ENCODE measurements at places on chromosomes 7 and 10.

GRCh38 chr10:126208726-126209302 lies 179.5 kb downstream of the ADAM12 start:
- DNase-seq, result no peak

- no peak for DNase-seq
Observed at GRCh38 chr7:124261710-124262109, 228.8 kb upstream of the TMEM229A start.

GRCh38 chr10:72782649-72783330 lies 90.8 kb downstream of the MCU start:
- DNase-seq, result no peak

GRCh38 chr7:155603858-155604503 lies 40.5 kb upstream of the RBM33 start:
- DNase-seq, result no peak

DNA sequence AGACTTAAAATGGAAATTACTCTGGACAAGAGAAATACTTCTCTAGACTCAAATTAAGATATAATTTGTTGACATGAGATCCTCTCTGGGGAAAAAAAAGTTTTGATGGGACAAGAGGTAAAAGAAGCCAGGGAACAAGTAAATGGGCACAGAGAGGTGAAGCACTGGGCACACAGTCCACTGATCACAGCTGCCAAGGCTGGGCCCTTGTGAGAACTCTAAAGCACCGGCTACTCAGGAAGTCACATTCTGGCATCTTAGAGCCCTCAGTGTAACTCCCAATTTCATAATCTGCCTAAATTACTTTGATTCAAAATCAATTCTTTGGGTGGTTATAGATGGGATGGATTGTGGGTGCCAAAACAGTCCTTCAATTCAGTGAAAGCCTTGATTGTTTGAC lies 123.2 kb upstream of the CACNA2D1 start:
- no peak for DNase-seq

DNA sequence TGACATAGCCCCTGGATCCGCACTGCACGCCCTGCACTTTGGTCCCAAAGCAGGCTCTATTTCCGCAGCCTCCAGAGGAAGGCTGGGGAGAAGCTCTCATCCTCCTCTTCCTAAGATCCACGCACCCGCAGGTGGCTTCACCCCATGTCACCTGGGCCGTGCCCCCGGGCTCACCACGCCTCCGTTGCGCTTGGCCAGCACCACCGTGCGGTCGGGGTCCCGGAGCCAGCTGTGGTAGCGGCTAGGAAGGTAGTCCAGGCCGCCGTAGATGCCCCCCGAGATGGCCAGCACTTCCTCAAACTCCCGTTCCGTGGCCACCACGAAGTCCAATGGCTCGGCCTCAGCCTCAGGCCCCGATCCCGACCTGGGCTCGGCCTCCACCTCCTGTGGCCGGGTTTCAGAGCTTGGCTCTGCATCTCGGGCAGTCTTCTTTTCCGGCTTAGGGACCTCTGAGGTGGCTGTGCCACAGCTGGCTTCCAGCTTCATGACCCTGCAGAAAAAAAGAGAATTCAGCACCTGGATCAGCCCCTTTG lies 5.7 kb downstream of the NAT16 start:
- DNase-seq, result no peak

- DNase-seq, result no peak
Observed at GRCh38 chr10:89416465-89416864, 2.1 kb downstream of the IFIT5 start.

DNA sequence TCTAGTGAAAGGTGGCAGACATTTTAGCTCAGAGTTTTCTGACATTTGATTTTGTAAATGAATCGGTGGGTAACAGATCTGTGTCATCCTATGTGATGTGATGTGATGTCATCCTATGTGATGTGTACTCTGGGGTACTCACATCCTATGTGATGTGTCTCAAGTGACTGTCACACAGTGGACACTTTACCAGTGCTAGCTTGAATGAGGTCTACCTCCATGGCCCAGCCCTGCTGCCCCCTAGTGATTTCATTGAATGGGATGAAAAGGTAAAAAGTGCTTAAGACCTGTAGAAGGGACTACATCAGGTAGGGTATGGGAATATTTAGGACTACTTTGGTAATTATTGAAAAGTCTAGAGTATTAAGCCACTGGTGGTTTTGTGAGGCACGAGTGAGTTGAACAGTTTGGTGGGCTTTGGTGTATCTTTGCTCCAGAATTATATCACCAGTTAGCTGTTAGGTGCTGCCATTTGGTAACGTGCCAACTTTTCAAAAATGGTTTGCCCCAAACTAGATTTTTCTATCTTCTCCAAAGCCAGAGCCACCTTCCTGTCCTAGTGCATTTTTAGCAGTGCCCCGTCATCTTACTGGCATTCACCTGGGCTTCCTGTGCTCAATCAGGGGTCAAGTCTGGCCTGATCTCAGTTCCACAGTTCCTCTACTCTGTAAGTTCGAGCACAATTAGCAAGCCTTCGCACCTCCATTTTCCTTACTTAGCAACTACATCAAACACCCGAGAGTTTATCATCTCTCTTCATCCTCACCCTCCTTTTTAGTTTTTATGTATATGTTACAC lies 9.7 kb downstream of the EIF4H start:
- DNase-seq, result no peak

DNA sequence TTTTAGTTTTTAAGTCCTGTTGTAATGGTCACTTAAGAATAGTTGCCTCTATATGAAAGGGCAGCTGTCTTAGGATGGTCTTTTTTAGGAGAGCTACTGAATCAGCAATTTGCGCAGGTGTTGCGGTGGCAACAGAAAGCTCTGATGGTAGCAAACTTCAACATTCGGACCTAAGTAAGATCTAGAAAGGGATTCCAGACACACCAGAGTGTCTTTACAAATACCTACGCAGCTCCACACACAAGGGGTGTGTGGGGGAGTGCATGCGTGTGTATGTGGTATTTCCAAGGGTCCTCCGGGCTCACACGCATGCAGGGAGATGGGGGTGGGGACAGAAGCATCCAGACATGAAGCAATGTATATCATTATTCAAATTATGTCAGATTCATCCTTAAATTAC lies 438.6 kb upstream of the MGMT start:
- DNase-seq, result no peak

GRCh38 chr10:62021128-62021665 lies 119.7 kb downstream of the ARID5B start:
- DNase-seq, result no peak

DNA sequence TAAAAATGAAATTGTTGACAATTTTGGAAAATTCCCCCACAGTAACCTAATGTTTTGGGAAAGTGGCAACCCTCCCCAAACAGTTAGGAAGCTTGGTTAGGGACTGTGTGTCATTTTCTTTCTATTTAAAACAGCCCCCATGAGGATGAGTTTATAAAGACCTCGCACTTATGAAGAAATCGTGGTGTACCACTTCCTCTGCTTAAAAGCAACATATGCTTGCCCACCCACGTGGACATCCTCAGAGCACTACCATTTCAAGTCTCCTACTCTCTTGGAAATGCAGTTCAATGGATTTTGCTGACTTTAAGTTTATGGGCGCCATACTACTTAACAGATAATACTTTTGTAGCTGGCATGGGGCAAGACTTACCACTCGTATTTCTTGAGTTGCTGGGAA lies 223.8 kb downstream of the DYNC1I1 start:
- DNase-seq, result no peak

DNA sequence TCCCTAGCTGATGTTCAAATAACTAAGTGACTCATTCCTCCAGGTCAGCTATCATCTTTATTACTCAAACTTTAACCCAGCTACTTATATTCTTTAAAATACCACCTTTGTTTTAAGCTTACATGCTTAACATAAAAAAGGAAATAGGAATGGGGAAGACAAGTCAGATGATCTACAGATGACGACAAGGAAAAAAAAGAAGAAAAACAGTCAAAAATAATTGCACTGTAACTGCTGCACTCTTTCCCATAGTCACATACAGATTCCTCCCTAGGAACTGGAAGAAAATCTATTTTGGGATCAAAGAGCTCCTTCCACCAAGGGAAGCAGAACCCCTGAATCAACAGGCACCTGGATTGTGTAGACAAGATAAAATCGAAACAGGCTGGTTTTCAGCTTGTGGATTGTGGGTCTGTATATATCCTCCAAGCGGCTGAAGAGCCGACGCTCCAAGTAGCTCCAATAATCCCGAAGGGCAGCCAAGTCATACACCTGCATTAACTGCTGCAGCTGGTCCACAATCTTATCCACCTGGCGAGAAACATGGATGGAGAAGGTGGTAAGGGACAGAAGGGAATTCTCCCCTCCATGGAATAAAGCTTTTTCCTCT lies 2.0 kb downstream of the WDR91 start:
- no peak for DNase-seq

DNA sequence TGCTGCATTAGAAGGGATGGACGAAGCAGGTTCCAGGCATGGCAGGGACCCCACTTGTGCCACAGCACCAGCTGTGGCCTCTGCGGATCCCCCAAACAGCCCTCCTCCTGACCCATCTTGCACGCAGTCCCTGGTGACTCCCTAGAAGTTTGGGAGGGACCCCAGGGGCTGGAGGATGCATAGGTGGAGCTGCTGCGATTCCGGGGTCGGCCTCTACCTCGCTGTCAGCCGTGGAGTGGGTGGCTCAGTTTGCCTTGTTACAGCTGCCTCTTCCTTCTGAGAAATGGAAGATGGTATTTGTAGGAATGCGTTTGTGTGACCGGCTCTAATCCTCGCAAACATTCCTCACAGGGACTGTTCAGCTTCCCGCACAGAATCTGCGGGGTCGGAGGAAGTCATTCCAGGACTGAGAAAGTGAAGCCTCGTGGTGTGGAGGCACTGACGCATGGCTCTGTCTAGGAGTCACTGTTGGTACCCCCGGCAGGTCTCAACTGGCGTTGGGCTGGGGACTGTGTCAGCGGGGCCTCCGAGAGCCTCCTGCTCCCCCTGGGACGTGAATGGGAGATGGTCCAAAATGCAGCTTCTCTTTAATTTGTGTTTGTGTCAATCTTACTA lies 17.5 kb downstream of the PWWP2B start:
- no peak for DNase-seq

- peak; percentile 52 for DNase-seq
Observed at GRCh38 chr10:124647421-124648130, 96.6 kb downstream of the FAM53B start.

GRCh38 chr10:5975641-5976473 lies 1.5 kb downstream of the IL15RA start:
- DNase-seq, result peak; percentile 41

DNA sequence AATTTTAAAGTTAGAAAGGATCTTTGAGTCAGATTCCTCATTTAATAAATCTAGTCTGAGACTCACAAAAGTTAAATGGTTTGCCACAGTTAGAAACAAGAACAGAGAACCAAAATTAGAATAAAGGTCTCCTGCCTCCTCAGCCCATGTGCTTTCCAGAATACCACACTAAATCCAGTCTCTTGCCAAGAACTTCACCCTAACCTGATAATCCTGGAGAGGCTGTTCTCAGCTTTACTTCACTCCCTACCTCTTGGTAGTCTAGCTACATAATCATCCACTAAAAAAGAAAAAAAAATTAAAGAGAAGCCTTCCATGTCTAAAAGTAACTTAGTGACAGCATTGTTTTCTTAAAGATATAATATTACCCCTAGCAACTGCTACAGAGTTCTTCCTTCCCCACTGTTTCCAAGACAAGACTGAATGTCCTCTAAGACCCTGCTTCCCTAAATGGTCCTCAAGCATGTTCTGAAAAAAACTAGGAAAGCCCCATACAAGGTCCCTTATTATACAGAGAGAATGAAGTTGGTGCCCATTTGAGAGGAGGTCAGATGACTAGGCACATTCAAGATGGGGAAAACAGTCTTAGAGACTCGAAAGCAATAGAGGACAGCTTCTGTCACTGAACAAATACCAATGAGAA lies 56.8 kb downstream of the ZNF438 start:
- DNase-seq, result no peak

GRCh38 chr7:76066716-76067503 lies 19.0 kb downstream of the MDH2 start:
- no peak for DNase-seq

- DNase-seq, result no peak
Observed at GRCh38 chr10:95434583-95434982, 126.6 kb downstream of the SORBS1 start.

GRCh38 chr7:96710544-96710943 lies 898 bp upstream of the SEM1 start:
- DNase-seq, result no peak

DNA sequence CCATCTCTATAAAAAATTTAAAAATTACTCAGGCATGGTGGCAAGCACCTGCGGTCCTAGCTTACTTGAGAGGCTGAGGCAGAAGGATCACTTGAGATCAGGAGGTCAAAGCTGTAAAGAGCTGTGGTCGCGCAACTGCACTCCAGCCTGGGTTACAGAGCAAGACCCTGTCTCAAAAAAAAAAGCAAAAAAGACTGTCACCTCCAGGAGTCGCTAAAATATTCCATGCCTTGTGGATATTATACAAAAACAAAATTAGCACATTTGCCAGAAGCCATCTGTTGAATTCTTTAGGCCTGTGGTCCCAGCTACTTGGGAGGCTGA lies 87.0 kb upstream of the SDK1 start:
- DNase-seq, result no peak

DNA sequence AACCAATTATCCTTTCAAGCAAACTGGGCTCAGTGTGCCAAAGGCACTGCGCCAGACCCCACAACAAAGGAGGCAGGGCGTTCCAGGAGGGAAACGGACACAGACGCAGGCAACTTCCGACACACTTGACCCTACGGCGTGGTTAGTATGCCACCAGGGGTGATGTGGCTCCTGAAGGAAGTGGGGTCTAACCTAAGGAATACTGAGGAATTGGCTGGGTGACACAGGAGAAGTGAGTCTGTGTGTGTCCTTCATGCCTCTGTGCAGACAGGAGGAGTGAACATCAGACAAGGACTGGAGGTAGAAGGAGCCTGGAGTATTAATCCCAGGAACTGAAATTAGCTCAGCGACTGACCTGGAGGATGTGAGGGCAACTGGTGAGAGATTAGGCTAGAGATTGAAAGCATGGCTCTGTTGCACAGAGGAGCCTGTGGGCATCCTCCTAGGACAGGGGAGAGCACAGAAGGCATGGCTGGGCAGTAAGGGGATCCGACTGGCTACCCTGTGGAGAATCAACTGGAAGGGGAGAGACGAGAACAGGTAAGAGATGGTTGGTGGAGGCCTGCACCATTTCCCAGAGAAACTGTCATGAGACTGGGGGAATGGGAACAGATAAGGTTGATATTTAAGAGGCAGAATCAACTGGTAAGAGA lies 27.8 kb downstream of the GSDME start:
- no peak for DNase-seq

DNA sequence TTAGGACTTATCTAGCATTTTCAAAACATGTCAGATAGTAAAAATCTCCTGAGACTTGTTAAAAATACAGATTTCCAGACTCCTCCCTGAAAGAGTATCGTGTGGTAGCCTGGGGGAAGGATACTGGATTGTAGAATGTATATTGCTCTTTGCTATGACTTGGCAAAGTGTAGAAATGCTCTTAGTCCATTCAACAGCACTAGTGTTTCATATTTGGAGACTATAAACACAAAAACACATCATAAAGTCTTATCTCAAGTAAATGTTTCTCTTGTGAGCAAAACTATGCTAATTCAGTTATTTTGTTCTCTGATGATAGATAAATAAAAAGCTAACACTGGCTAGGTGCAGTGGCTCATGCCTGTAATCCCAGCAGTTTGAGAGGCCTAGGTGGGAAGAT lies 137.5 kb upstream of the PRPS1L1 start:
- no peak for DNase-seq
